ENCODE measurements at places on chromosomes 12 and 14.

DNA sequence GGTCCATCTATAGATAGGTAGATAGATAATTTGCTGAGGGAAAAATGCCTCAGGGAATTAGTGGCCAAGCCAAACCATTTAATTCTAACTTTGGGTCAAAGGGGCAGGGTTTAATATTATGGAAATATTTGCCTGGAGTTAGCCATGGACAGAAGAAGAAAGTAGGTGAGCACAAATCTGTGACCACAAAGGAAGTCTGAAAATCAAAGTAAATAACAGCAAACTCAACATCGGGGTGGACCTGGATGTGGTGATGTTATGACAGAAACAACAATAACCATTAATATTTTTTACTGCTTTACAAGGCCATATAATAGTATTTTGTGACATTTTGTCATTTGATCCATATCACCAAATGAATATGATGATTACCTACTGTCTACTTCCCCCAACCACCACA, 578.0 kb upstream of the MGAT4C start:
- no peak for DNase-seq

GRCh38 chr12:17992002-17992656, 97.9 kb downstream of the RERGL start:
- peak; percentile 54 for DNase-seq

DNA sequence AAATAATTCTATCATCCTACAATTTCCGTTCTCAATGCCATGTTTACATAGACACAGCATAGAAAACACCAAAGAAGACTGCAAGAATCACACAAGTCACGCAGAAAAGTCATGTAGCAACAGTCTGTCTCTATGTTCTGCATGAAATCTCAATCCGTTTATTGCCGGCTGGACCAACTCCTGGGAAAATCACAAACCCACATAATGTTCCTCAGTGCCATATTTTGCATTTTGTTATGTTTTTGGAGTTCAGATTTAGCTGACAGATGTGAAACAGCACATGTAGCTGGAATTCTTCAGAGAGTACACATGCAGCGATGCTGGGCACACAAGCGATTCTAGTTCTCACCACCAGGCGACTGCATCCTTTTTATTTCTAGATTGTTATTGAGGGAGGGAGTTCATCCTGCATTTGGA, 193.1 kb downstream of the APAF1 start:
- peak; percentile 45 for DNase-seq

- no peak for DNase-seq
Observed at GRCh38 chr14:94638339-94638738, 26.1 kb downstream of the SERPINA3 start.

GRCh38 chr14:104592785-104593184, 11.8 kb downstream of the TMEM179 start:
- no peak for DNase-seq

Measured in NCI-H69 (cell line).